ENCODE measurements at places on chromosomes 3 and 15.

DNA sequence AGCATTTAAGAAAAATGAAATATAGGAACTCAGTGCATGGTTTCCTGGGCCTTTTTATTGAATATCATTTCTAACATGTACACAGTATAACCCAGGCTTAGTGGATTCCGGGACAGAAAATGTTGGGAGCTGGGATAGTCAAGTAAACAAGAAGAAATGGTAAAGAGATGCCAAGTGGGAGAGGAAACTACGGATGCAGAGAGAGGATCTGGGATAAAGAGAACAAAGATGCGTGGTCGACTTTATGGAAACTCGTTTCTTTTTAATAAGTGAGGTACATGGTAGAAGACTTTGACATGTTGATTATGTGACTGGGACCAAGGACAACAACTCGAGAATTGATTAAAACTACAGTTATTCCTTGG is 1.2 kb upstream of the GPR176 start:
- peak overlapping the region; percentile 96 for H3K27ac ChIP-seq
- H3K36me3 ChIP-seq, result no peaks in the 10 kb centered on the region
- H3K27me3 ChIP-seq, result no peaks in the 10 kb centered on the region
- peak overlapping the region; percentile 81 for H3K4me3 ChIP-seq
- H3K4me1 ChIP-seq, result peaks cover 13% of the 10 kb centered on the region

GRCh38 chr3:118626453-118626852 is 408.2 kb downstream of the IGSF11 start:
- no peak overlapping the region for H3K4me3 ChIP-seq
- H3K27me3 ChIP-seq, result no peaks in the 10 kb centered on the region
- no peaks in the 10 kb centered on the region for H3K36me3 ChIP-seq

DNA sequence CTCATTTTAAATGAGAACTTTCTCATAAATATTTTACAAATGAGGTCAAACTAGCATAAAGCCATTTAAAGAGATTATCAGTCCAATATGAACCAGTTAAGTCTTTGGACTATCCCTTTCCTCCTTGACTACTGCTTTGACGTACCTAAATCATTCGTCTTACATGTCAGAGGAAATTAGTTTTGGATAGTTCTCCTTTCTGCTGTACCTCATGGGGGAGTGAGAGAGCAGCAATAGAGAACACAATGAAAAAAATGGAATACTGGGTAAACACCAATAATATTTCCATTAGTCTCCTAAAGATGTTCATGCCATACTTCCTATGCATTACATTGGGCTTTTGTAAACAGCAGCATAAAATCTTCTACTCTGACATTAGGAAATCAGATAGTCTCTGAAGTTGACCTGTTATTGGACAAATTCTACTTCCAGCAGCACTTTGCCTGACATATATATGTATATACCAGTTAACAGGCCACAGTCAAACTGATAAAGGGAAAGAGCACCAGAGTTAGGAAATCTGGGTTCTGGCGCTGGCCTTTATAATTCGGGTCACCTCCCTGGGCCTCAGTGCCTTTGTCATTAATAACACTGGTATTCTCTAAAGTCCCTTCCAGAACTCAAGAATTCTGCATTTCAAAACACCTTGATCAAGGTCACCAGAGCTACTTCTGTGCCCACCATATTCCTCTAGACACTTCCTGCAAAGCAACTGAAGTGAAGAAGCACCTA is 26.8 kb downstream of the TIMMDC1 start:
- no peak overlapping the region for H3K27ac ChIP-seq
- no peaks in the 10 kb centered on the region for H3K27me3 ChIP-seq
- peak; percentile 14 for DNase-seq
- no peaks in the 10 kb centered on the region for H3K4me1 ChIP-seq
- H3K4me3 ChIP-seq, result no peak overlapping the region

DNA sequence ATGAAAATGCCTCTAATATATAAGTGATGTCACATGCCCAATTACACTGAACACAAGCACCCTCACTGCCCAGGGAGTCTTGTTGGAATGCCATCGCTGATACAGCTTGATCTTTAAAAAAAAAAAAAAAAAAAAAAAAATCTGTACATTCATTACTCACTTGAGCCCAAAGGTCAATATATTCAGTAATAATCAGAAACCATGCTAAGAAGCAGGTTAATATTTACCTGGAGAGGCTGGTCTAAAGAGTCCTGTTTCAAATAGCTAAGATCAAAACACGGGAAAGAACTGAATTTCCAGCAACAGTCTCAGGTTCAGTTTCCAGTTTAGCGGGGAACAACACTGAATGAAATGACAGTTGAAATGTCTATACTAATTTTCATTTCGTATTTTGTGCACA is 109.9 kb downstream of the UACA start:
- no peak overlapping the region for H3K4me3 ChIP-seq
- no peak overlapping the region for H3K27ac ChIP-seq
- no peaks in the 10 kb centered on the region for H3K4me1 ChIP-seq
- DNase-seq, result no peak

DNA sequence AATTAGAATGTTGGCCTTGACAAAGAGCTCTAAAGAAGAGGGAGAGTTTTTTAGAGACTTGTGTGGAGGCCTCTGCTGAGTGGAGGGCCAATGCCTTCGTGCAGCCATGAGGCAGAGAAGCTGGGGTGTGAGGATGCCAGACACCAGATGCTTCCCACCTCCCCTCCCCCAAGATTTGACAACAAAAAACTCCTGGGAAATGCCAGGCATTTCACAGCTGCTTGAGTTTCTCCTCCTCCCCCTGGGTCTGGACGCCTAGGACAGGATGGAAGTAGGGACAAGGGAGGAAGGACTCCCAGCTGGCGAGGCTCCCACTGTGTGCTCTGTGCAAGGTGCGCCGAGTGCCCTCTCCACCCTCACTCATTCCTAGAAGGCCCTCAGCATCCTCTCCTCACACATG is 20.1 kb downstream of the TGM4 start:
- no peaks in the 10 kb centered on the region for H3K36me3 ChIP-seq
- H3K4me3 ChIP-seq, result no peak overlapping the region
- no peak overlapping the region for H3K27ac ChIP-seq
- no peak for DNase-seq
- H3K4me1 ChIP-seq, result peaks cover 14% of the 10 kb centered on the region
- no peaks in the 10 kb centered on the region for H3K27me3 ChIP-seq

All from astrocyte (in vitro differentiated cells and primary cell).